MG63 (cell line): ENCODE measurements at places on chromosomes 3 and 15. TPM values are rescaled to one million over a fixed set of nuclear protein-coding genes. Genes with fewer than 3 reads are reported as not detected.

TRIM42 gene
- not detected in 2 replicates for total RNA-seq

HCN4 gene
- not detected in 2 replicates for total RNA-seq

PP2D1 gene
- total RNA-seq = not detected in 2 replicates

PRRT3 gene
- total RNA-seq = 0.23 TPM in 1 of 2 replicates, not detected in the other

CCDC39 gene
- not detected in 2 replicates for total RNA-seq
